T-cell (primary cell): ENCODE measurements at places on chromosomes 7 and 10. TPM values are rescaled to one million over a fixed set of nuclear protein-coding genes. Genes with fewer than 3 reads are reported as not detected.
A peak's percentile ranks its signal among the peaks of the same experiment; 100 is the strongest.

GRCh38 chr7:121286186-121286585 lies 42.6 kb upstream of the WNT16 start:
- H3K27ac ChIP-seq, result no peak overlapping the region
- H3K4me1 ChIP-seq, result no peaks in the 10 kb centered on the region
- H3K4me3 ChIP-seq, result no peak overlapping the region
- H3K27me3 ChIP-seq, result no peaks in the 10 kb centered on the region
- no peak for DNase-seq
- H3K36me3 ChIP-seq, result no peaks in the 10 kb centered on the region

ACTR3C gene
- 10.4 TPM for total RNA-seq

GRCh38 chr10:22597138-22597537 lies 117.2 kb downstream of the PIP4K2A start:
- H3K36me3 ChIP-seq, result peaks cover 2% of the 10 kb centered on the region
- H3K27ac ChIP-seq, result peak overlapping the region; percentile 77
- no peak overlapping the region for H3K4me3 ChIP-seq
- peaks cover 80% of the 10 kb centered on the region for H3K4me1 ChIP-seq

FGFR2 gene
- total RNA-seq, result 1.8 TPM

- no peak overlapping the region for H3K4me3 ChIP-seq
- peak overlapping the region; percentile 52 for H3K27ac ChIP-seq
- peaks cover 3% of the 10 kb centered on the region for H3K4me1 ChIP-seq
- no peak for DNase-seq
- H3K27me3 ChIP-seq, result no peaks in the 10 kb centered on the region
Measured at GRCh38 chr10:61987537-61987936, 86.0 kb downstream of the ARID5B start.

GRCh38 chr10:50410066-50410811 lies 158.9 kb upstream of the ASAH2 start:
- H3K36me3 ChIP-seq, result no peaks in the 10 kb centered on the region
- no peak for DNase-seq
- H3K27me3 ChIP-seq, result no peaks in the 10 kb centered on the region
- no peak overlapping the region for H3K27ac ChIP-seq
- H3K4me1 ChIP-seq, result no peaks in the 10 kb centered on the region

VAX1 gene
- not detected for total RNA-seq

- H3K27ac ChIP-seq, result no peak overlapping the region
- no peak for DNase-seq
- H3K4me3 ChIP-seq, result no peak overlapping the region
- H3K27me3 ChIP-seq, result peaks cover 7% of the 10 kb centered on the region
- no peaks in the 10 kb centered on the region for H3K4me1 ChIP-seq
Measured at GRCh38 chr7:23334482-23335056, 35.4 kb downstream of the MALSU1 start.

DNA sequence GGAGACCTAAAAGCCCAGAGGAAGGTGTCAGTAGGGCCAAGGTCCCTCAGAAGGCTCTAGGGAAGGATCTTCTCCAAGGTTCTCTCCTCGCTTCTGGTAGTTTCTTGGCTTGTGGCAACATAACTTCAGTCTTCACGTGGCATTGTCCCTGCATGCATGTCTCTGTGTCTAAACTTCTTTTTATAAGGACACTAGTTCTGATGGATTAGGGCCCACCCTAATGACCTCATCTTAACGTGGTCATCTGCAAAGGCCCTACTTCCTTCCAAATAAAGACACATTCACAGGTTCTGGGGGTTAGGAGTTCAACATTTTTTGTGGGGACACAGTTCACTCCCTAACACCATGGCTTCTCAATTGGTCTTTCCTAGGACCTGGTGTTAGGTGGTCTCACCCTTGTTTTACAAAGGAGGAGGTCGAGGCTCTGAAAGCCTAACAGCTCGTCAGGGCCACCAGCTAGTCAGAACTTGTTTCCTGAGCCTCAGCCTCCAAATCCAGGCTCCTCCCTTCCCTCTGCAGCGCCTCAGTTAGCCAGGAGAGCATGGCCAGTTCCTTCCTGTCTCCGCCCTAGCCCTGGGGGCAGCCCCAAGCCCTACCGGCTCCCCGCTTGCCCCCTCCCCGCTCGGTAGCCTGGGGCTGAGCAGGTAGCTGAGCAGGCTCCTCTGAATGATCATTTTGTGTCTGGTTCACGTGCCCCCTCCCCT lies 109.7 kb upstream of the PPIF start:
- H3K36me3 ChIP-seq, result no peaks in the 10 kb centered on the region
- no peak overlapping the region for H3K27ac ChIP-seq

- H3K4me1 ChIP-seq, result no peaks in the 10 kb centered on the region
- H3K27me3 ChIP-seq, result no peaks in the 10 kb centered on the region
- H3K4me3 ChIP-seq, result no peak overlapping the region
- DNase-seq, result no peak
- H3K27ac ChIP-seq, result no peak overlapping the region
Measured at GRCh38 chr7:47785923-47786556, 162.2 kb downstream of the PKD1L1 start.

XRCC2 gene
- 0.79 TPM for total RNA-seq

GRCh38 chr7:87345962-87346371 lies 503 bp downstream of the CROT start:
- H3K4me3 ChIP-seq, result peak overlapping the region; percentile 79
- peaks cover 9% of the 10 kb centered on the region for H3K36me3 ChIP-seq
- no peak for DNase-seq
- H3K27me3 ChIP-seq, result no peaks in the 10 kb centered on the region
- H3K4me1 ChIP-seq, result peaks cover 9% of the 10 kb centered on the region
- H3K27ac ChIP-seq, result peak overlapping the region; percentile 82

- no peak for DNase-seq
- no peaks in the 10 kb centered on the region for H3K4me1 ChIP-seq
- no peak overlapping the region for H3K27ac ChIP-seq
- H3K27me3 ChIP-seq, result no peaks in the 10 kb centered on the region
- no peaks in the 10 kb centered on the region for H3K36me3 ChIP-seq
- no peak overlapping the region for H3K4me3 ChIP-seq
Measured at GRCh38 chr7:26451997-26452396, 160.3 kb downstream of the SNX10 start.

DNA sequence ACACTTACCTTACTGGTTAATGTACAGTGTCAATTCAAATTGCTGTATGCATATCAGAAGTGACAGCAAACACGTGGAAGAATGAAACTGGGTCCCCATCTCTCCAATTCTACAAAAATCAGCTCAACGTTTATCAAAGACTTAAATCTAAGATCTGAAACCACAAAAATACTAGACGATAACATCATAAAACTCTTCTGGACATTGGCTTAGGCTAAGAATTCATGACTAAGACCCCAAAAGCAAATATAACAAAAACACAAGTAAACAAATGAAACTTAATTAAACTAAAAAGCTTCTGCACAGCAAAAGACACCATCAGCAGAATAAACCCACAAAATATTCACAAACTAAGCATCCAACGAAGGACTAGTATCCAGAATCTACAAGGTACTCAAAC lies 35.9 kb upstream of the PFKP start:
- no peak overlapping the region for H3K27ac ChIP-seq
- no peak overlapping the region for H3K4me3 ChIP-seq
- no peaks in the 10 kb centered on the region for H3K4me1 ChIP-seq
- no peak for DNase-seq
